Urinary bladder (tissue), 4 donors: ENCODE measurements at places on chromosomes 6 and 20. TPM values are rescaled to one million over a fixed set of nuclear protein-coding genes. Genes with fewer than 3 reads are reported as not detected.

GRCh38 chr6:141134723-141135122 lies 998.0 kb upstream of the GJE1 start:
- no peak for DNase-seq

Gene BPHL
- 23.7 TPM for total RNA-seq

DNA sequence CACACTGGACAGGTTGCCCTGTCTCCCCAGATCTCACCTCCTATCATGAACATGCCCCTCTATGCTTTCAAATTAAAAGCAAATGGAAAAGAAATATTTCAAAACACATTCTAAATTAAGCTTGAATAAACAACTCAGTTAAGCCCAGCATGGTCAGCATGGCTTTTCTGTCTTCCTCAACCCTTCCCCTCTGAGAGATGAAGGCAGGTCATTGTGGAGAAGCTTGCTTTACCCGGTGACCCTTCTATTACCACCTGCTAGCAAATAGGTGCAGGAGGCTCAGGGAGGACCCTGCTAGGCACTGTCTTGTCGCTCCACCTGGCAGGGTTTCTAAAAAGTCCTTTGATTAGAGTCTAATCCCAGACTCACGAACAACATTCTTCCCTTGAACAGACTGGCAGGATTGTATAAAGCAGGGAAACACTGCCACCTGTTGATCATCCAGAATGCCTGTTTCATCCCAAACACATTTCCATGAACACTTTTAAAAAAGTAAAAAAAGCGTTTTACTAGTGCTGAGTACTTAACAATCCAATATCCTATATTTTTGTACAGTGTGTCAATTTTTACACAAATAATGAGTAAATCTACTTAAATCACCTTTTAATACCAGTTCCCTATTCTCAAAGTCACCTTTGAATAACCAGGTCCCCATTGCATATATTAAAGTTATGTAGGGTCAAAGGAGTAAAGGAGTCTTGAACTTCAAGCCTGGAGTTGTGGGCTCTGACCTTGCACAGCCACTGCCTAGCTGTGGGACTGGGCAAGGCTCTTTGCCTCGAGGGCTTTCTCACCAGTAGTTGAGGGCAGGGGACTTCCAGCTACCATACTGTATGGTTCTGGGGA lies 75.5 kb downstream of the GPR6 start:
- DNase-seq, result peak; percentile 39

DNA sequence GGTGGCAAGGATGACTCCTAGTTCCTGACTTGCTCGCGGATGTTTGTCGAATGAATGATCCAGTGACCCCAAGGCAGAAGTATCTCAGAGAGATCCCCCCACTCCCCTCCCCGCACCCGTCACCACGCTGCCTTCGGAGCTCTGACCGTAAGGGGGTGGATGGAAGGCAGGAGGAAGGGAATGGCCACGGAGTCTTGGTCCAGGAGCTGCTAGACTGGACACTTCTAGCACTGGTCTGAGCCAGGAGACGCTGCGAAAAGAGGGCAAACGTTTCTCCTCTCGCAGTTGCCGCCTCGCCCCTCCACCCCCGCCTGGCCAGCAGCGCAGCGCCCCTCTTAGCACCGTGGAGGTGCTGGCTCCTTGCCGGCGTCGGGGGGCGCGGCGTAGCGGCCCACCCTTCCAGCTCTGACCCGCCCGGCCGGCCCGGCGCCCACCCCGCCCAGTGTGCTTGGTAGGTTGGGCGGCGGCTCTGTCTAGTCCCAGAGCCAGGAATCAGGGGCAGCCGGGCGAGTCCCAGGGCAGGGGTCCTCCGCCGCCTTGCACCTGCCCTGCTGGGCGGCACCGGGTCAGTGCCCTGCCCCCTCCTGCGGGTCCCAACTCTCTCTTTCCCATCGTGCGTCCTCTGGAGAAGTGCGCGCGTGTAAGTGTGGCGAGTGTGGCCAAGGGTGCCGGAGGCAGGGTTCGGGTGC lies 2.4 kb upstream of the DBNDD2 start:
- DNase-seq, result no peak

Gene LTA
- not detected for total RNA-seq

DNA sequence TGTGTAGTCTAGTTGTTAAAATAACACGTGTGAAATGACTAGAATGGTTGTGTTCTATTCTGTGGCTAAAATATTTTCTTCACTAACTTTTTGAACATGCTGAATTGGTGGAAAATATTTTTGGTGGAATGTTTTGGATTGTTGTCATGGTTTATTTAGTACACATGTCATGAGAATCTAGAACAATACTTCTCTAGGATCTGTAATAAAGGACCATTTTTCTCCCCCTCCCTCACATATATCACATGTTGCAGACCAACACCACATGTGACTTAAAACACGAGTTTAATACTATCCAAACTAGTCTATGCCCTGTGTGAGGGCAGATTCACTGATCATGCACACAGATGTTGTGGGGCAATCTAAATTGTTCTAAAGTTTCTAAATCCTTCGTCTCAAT lies 29.2 kb downstream of the FIG4 start:
- DNase-seq, result no peak

Gene TRIM10
- total RNA-seq, result 0.42 TPM

DNA sequence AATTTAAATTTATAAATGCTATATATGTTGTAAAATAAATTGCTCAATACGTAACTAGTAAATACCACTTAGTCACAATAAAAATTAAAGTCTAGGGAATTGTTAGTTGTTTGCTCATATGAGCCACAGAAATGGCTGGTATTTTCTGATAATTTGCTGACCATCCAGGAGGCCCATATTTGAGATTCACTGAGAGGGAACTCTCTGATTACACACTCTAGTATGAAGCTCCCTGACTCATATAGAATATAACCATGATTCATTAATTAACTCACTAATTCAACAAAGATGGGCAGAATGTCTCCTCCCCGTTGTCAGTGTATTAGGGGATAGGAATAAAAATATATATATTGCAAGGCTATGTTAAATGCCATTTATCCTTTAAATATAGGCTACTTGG lies 46.6 kb upstream of the TMEM30A start:
- DNase-seq, result no peak

Gene SDC4
- total RNA-seq, result 28.9 TPM

Gene BYSL
- total RNA-seq, result 8.7 TPM

Gene SYNDIG1
- total RNA-seq, result 2.2 TPM

DNA sequence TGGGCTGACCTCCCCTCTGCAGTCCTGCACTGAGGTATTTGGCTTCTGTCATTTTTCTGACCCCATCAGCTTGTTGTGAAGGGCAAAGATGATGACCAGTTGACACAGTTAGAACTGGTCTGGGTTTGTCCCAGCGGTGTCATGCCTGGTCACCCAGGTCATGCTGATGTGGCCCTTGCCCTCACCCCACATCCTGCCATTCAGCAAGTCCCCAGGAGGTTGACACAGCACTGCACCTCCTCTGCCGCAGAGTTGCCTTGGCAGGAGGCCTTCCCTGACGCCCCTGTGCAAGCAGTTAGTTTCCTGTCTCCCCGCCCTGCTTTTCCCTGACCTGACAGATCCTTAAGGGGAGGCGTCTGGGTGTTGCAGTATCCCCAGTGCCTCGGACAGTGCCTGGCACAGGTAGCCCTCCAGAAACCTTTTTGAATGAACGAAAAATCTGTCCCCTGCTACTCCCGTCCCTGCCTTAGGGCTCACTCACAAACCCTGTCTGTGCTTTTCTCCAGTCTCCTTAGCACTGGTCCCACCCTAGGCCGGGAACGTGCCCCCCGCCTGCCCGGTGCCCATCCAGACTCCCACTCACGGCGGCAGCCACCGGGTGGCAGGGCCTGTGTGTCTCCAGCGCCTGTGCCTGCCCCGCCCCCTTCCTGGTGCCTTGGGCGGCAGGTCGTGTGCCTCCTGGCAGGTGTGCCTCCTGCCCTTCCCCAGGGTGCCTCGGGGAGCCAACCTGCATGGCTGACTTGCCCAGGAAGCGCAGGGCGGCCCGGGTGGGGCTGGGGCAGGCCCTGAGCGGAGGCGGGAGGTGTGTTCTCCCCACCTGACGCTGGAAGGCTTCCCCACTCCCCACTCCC lies 146.3 kb upstream of the RNF24 start:
- DNase-seq, result no peak
